ENCODE measurements at places on chromosomes 7 and 10.

DNA sequence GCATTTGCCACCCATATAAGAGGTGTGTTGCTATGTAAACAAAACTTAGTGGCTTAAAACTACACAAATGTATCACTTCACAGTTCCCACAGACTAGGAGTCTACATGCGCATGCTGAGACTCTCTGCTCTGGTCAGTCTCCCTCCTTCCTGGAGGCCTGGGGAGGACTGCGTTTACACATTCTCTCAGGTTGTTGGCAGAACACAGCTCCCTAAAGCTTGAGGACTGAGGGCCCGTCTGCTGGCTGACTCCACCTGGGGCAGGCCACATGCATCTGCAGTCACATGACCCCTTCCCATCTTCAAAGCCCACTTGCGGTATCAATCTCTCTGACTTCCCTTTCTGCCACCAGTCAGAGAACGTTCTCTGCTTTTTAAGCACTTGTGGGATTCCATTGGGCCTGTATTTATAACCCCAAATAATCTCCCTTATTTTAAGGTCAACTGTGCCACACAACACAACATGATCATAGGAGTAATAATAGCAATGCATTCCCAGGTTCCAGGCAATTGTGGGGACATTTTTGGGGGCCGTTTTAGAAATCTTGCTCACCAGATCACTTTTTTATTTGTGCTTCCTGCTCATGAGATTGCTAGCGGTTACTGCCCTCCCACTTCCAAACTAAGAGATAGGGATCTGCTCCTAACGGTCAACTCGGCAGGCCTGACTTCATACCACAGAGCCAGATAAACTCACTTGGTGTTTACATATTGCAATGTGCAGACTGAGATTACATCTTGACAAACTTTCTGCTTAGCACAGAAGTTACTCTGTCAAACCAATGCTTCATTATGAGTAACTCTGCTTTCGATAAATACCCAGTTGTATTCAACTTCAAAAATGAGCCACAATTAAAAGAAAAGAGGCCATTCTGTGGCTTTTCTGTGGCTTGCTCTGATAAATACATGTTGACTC lies 96.3 kb downstream of the ALOX5 start:
- DNase-seq, result no peak

DNA sequence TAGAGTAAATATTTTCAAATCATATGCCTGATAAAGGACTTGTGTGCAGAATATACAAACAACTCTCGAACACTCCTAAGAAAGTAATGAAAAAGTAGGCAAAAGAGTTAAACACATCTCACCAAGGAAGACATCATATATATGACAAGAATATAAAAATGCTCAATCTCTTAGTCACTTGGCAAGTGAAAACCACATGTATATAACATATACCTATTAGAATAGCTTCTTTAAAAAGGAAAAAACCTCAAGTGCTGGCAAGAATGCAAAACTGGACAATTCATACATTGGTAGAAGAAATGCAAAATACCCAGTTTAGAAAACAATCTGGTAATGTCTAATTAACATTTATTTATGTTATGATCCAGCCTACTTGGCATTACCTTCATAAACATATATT lies 146.6 kb upstream of the DGKB start:
- DNase-seq, result no peak

DNA sequence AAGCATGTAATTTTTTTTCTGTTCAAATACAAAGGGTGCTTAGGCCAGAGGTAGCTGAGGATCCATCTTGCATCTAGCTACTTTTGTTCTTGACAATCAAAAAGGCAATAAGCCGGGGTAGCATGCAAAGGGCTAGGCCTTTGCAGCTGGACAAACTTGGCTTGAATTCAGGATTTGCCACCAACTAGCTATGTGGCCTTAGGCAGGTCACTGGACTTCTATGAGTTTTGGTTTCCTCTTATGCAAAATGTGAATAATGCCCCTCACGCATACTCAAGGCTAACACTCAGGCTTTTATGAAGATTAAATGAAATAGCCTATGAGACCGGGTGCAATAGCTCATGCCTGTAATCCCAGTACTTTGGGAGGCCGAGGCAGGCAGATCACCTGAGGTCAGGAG lies 19.3 kb downstream of the GFRA1 start:
- DNase-seq, result no peak

GRCh38 chr7:98771941-98772603 lies 97.7 kb downstream of the TMEM130 start:
- no peak for DNase-seq

- no peak for DNase-seq
Observed at GRCh38 chr10:29710128-29710527, 75.4 kb upstream of the SVIL start.

GRCh38 chr10:94049911-94050310 lies 56.2 kb downstream of the PLCE1 start:
- DNase-seq, result no peak

DNA sequence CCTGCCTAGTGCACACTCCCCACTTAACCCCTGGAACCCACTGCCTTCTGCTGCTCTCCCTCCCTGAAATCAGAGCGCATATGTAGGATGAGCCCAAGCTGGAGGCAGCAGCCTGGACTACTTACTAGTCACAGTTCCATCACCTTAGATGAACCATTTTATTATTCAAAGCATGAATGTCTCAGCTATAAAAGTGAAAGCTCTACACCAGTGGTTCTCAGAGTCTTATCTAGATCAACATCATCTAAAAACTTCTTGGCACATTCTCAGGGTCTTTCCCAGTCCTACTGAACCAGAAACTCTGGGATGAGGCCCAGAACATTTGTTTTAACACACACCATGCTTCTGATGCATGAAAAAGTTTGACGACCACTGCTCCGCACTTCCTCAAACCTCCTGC lies 100.3 kb upstream of the ANK3 start:
- no peak for DNase-seq

DNA sequence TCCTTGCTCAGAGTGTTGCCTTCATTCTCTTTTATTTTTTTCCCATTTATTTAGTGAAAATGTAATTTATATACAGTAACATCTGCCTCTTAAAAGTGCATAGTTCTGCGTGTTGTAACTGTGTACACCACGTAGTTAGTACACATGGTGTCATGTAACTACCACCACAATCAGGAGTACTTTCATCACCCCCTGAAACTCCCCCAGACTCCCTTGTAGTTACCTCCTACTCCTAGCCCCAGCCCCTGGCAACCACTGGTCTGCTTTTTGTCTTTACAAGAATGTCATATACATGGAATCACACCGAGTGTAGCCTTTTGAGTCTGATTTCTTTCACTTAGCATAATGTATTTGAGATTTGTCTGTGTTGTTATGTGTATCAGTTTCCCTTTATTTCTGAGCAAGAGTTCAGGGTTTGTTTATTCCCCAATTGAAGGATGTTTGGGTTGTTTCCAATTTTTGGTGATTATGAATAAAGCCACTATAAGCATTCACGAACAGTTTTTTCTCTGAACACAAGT lies 50.6 kb downstream of the GRK5 start:
- DNase-seq, result no peak

DNA sequence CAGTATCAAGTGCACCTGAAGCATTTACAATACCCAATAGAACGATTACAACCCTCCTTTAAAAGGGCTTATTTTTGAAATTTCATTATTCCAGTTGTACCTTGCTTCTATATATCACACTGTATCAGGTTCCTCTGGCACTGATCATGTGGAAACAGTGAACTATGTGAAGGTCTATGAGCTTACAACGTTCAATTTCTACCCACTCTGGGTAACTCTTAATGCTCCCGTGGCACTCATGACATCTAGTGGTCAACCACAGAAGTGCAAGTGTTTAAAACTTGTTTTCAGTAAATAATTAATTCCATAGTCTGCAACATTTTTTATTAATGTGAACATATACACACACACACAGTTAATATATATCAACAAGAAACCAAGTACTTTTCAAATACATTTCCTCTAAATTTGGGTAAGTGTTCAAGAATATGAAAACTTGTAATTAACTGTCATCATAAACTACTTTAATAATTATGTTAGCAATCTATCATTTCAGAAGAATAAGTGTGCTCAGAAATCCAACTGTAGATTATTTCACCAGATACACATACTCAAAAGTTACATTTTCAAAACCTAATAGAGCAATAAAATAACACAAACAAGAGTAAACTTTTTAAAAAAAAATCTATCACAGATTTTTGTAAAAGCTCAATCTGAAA lies 61.0 kb downstream of the MPP7 start:
- no peak for DNase-seq

- DNase-seq, result no peak
Observed at GRCh38 chr7:46072722-46073121, 151.7 kb upstream of the IGFBP3 start.

DNA sequence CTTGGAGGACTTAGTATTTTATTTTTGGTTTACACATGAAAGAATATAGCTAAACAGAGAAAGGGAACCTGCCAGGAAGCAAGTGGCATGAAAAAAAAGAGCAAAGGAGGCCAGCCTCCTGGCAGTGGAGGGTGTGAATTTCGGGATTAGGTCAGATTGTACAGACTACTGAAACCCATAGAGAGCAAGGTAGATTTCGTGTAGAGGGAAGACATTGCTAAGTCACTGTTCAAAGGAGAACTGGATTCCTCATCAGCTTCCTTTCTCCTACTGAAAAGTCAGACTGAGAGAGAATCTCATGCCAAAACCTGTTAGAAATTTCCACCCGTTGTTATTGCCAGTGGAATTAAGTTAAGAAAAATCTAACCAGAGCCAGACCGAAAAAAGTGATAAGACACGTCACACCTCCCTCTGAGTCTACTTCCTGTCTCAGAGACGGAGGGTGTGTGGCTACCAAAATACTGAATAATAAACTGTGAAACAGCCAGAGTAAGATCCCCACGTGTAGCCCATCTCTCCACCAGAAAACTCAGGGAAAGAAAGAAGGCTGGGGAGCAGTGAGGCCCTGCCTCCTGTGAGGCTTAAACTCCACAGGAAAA lies 118.8 kb downstream of the SKIDA1 start:
- DNase-seq, result no peak

GRCh38 chr7:128877756-128878120 lies 15.1 kb downstream of the ATP6V1F start:
- no peak for DNase-seq

DNA sequence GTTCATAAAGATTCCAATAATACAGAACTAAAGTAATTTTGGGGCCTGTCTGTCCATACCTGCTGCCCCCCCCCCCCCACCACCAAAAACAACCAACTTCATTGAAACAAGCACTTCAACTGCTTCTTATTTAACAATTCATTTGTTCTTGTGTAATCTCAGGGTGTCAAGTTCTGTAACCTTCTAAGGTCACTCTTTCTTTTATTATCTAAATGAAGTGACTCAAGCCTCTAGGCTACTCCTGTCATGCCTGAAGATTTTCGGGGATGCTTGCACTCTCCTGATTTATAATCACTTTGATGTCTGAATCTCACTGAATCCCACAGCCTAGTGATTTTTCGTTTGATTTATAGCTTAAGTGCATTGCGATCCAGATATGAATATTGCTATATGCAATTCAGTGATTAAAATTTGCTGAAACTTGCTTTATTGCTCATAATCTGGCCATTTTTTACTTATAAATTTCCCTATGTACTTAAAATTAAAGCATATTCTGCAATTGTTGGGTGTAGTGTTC lies 27.2 kb downstream of the GARIN1A start:
- DNase-seq, result no peak

- no peak for DNase-seq
Observed at GRCh38 chr10:34834274-34834673, 19.2 kb upstream of the PARD3 start.

- no peak for DNase-seq
Observed at GRCh38 chr7:148336411-148336810, 254.2 kb upstream of the C7orf33 start.

DNA sequence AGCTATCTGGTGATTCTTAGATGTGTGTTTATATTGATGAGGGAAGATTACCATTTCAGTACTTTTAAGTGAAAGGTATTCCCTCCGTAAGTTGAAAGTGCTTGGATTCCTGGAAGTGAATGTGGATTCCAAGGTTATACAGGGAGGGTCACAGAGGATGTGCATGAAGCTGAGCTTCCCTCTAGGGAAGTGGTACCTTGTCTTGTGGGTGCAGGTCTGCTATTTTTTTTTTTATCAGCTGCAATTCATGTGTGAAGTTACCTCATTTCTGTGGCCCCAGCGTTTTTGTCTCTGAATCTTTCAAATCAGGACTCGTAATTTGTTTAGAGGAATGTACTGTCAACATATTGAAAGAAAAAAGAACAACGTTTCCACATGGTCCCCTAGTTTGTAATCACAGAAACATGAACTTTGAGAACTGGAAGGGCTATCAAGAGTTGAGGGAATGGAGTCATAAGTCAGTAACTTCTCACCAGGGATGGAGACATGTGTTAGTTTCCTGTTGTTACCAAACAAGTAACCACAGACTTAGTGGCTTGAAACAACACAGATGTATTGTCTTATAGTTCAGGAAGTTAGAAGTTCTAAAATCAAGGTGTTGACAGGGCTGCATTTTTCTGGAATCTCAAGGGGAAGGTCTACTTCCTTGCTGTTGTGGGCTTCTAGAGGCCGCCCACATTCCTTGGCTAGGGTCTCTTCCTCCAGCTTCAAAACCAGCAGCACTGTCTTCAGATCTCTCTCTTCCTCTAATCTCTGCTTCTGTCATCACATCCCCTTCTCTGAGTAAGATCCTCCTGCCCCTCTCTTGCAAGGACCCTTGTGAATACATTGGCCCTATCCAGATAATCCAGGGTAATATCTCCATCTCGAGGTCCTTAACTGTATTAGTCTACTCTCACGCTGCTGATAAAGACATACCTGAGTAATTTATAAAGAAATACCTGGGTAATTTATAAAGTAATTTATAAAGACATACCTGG lies 64.4 kb downstream of the RAB18 start:
- no peak for DNase-seq

GRCh38 chr10:43821103-43821502 lies 172.4 kb upstream of the ZNF32 start:
- no peak for DNase-seq

GRCh38 chr10:352476-353235 lies 217.4 kb downstream of the ZMYND11 start:
- DNase-seq, result no peak

DNA sequence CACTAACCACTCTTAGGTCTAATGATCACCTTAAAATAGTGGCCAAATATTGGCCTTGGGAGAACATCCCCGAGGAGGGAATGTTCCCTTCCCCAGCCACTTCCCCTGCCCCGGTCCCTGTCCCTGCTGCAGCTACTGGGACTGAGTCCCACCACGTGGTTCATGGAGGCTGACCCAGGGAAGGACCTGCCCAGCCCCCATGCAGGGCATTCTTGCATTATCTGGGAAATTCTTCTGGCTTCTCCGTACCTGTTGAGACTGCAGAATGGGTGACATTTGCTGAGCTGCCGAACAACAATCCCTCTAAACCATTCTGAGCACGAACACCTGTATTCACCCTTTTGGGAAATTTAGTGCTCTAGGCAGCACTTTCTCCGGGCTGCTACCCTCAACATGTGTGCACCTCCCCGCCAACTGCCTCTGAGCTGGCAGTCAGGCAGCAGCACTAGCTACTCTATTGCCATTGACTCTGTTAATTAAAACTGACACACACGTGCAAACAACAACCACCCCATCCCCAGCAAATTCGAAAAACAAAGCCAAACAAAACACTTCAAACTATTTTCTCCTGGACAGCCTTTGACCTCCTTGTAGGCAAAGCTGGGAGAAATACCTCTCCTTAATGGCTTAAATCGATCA lies 567.4 kb upstream of the MKI67 start:
- DNase-seq, result no peak
